ENCODE measurements at places on chromosomes 2 and 18. TPM values are rescaled to one million over a fixed set of nuclear protein-coding genes. Genes with fewer than 3 reads are reported as not detected.

TDRD15 gene
- not detected for total RNA-seq

NYAP2 gene
- total RNA-seq: not detected

ZNF804A gene
- 12.9 TPM for total RNA-seq

- no peak for DNase-seq
These were observed 96.1 kb upstream of the LMAN1 start for GRCh38 chr18:59454909-59455727.

GRCh38 chr2:197208841-197209240, 101.7 kb downstream of the ANKRD44 start:
- no peak for DNase-seq

DNA sequence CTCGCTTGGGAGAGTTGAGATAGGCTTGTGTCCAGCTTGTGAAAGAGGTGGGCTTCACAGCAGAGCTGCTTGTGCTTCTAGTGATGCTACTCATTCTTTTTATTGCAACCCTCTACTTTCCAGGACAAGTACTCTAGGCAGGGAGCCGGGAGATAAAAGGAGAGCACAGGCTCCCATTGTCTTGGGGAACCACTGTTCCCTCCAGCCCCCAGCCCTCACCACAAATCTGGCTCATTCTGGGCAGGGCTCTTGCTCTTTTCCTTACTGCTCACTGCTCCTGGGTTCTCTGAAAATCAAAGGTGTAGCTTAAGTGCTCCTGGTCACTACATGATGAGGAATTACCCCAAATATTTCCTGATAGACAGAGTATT, 81.4 kb downstream of the CABYR start:
- no peak for DNase-seq

GRCh38 chr2:25367296-25367695, 25.6 kb upstream of the DNMT3A start:
- no peak for DNase-seq

- peak; percentile 31 for DNase-seq
These were observed 1.5 kb downstream of the EPB41L5 start for GRCh38 chr2:120014226-120014980.

- DNase-seq: peak; percentile 74
These were observed 145.4 kb upstream of the RNF152 start for GRCh38 chr18:62037989-62038778.

DNA sequence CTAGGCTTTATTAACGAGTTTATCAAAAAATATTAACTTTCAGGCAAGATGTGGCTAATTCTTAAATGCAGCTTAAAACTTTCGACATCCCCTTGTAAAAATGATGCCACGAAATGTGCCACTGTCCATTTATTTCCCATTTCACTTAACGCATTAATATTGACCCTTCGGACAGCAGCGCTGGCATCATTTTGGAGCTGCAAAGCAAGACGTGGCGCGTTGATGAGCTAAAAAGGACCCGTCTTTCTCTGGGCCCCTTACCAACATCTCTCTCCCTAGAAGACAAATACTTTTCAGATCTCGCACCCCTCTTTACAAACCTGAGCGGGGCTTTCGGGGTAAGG, 367.9 kb downstream of the MTX2 start:
- DNase-seq: no peak

DNA sequence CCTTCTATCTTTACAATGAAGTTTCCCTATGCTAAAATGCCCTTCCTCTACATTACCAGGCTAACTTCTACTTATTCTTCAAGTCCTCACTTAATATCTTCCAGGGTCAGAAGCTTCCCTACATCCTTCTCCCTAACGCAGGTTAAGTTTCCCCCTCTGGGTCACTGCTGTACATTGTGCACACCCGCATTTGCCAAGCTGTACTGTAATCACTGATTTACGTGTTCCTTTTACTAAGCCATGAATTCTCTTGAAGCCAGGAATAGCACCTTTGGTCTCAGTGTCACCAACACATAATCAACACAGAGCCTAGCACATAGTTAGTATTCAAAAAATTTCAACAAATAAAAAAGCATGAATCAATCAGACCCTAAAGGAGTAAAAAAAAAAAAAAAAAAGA, 22.3 kb downstream of the ACVR1 start:
- DNase-seq: no peak

Measured in fibroblast of the aortic adventitia (primary cell).